ENCODE measurements at places on chromosomes 12 and 14.

DNA sequence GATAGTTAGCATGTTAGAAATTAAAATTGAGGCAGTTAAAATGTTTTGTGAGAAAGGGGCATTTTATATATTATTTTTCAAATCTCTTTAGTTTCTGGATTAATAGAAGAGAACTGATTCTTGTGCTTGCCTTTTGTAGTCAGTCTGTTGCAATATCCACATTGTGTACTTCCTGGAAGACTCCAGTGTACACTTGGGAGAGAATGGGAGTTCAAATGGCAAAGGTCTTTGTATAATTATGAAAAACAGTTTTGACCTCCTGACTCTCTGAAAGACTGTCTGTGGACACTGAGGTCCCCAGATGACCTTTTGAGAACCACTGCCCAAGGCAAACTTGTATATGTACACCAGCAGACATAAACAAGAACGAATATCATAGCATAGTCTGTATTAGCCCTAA is 12.1 kb downstream of the E2F7 start:
- no peak for DNase-seq

DNA sequence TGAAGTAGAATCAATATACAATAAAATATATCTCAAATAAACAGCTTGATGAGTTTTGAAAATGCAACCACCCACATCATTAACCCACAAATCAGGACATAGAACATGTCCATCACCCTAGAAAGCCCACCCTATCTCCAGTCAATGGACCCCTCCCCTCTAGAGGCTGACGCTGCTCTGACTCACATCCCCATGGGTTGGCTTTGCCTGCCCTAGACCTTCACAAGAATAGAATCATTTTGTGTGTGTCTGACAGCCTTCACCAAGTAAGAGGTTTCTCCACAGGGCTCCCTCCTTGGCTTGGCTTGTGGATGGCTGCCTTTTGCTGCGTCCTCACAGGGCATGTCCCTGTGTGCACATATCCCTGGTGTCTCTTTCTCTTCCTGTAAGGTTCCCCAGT is 250.2 kb upstream of the RTL1 start:
- DNase-seq, result no peak

DNA sequence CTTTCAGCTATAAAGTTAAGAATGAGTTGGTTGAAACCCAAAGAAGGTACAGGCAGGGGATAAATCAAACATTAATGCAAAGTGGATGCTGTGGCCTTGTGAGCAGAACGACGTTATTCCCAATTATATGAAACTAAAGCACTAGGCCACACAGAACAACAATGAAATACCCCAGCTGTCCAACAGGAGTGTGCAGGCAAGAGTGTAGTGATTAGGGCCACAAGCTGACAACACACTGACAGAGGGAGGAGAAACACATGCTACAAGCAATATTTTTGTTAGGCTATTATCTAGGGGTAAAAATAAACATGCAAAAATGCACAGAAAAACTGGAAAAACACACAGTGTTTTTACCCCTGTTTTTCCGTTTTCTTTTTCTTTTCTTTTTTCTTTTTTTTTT is 15.0 kb downstream of the MAP3K9 start:
- DNase-seq, result no peak

- DNase-seq, result no peak
Measured at GRCh38 chr12:64054079-64054520, 168.0 kb downstream of the KICS2 start.

DNA sequence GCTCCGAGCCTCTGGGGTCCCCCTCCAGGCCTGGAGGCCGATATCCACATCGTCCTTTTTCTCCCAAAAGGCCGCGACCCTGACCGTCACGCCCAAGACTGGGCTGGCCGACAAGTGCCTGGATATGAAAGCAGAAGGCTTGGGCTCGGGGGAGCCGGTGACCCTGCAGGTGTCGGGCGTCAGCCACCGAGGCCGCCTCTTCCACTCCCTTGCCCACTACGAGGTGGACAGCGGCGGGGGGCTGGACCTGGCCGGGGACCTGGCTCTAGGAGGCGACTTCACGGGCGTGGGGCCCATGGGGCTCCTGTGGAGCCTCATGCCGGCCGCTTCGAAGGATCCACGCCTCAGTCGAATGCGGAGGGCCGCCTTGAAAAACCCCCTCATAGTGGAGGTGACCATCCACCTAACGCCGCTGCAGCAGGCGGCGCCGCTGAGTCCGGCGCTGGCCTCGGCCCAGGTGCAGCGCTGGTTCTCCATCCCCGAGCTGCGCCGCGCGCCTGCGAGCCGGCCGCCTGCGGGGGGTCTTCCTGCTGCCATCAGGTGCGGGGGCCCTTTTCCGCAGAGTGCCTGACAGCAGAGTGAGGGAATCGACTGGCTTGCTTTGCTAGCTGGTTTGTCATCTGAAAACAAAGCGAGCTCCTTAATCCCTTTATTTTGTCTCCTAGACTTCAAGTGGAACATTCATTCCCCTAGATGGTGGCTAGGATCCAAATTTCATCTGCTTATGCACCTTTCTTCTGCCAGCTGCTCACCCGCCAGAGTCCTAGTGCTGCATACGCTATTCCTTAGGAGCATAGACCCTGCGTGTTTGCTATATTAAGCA is 10.6 kb upstream of the DNAL1 start:
- peak; percentile 6 for DNase-seq

DNA sequence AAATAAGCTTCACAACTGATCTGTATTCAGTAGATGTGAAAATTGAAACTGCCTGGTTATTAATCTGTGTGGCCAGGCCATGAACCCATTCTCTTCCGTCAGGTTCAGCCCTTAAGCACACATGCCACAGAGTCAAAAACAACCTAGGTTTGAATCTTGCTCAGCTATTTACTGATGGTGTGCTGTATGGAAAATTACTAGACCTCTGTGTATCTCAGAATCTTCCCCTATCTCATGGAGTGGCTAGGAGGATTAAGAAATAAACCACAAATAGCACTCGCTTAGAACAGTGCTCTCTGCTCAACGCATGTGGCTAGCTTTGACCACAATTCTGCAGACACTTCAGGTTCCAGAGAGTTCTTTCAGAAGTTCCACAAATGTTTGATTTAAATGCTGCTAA is 240.7 kb upstream of the PLEKHG7 start:
- DNase-seq, result no peak

GRCh38 chr12:50099302-50100008 is 4.4 kb upstream of the GPD1 start:
- peak; percentile 48 for DNase-seq

DNA sequence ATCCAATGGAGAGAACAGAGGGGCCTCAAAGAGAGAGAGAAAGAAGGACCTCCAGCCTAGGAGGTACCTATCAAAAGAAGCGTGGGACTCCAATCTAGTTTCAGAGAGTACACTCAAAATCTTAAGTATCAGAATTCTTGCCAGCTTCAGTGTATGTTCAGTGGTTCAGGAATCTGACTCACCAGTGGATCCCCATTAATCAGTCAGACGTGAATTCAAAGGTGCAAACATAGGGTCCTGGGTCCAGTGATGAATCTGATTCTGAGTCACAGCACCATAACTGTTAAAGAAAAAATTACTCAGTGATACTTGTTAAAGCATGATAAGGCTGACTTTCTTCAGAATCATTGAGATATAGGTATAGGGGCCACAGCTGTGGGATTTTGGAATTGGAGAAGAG is 33.2 kb downstream of the ETNK1 start:
- DNase-seq, result peak; percentile 99

- peak; percentile 64 for DNase-seq
Measured at GRCh38 chr14:63174760-63175191, 29.5 kb upstream of the RHOJ start.

- no peak for DNase-seq
Measured at GRCh38 chr12:70364695-70365397, 1.2 kb upstream of the KCNMB4 start.

- DNase-seq, result no peak
Measured at GRCh38 chr14:96803958-96804357, 6.8 kb downstream of the VRK1 start.

DNA sequence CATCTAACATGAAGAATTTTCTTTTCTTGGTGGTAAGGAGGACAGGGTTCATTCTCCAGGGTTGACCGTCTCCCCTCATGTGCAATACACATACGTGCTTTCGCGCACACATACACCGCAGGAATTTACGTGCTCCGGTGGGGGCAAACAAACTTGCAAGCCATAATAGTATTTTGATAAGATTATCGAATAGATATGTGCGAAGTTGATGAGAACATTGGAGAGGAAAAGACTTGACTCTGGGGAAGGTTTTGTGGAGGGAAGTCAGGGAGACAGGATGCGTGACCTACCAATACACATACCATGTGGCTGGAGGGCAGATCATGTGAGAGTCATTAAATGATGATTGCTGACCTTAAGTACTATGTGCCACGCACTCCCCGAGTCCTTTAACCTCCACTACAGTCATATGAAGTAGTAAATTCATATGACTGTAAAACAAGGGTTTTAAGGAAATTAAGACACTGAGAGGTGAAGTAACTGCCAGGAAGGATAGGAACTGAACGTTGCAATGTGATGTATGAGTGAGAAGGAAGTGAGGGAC is 921 bp downstream of the RAD51B start:
- DNase-seq, result peak; percentile 36

GRCh38 chr12:5554711-5555110 is 122.8 kb downstream of the NTF3 start:
- no peak for DNase-seq

- DNase-seq, result no peak
Measured at GRCh38 chr14:52690983-52691760, 4.2 kb downstream of the ERO1A start.

DNA sequence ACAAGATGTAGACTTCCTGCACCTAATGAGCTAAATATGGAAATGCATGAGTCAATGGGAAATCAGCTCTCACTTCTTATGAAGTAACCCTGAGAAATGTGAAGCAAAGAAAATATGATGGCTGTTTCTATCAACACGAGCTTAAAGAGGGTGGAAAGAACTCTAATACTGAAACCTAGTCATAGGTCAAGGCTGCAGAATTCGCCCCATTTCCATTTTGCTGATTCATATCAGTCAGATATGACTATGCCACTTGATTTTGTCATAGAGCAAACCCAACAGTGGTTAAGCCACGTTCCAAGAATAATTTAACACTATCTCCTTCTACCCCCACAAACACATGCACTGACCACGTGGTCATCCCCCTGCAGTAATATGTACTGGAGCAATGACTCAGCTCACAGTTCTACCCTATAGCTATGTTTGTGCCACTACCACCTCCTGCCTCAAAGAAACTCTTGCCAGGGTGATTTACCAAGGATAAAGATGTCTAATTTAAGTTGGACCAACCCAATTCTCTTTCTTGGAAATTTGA is 157.5 kb downstream of the TMTC3 start:
- peak; percentile 100 for DNase-seq

DNA sequence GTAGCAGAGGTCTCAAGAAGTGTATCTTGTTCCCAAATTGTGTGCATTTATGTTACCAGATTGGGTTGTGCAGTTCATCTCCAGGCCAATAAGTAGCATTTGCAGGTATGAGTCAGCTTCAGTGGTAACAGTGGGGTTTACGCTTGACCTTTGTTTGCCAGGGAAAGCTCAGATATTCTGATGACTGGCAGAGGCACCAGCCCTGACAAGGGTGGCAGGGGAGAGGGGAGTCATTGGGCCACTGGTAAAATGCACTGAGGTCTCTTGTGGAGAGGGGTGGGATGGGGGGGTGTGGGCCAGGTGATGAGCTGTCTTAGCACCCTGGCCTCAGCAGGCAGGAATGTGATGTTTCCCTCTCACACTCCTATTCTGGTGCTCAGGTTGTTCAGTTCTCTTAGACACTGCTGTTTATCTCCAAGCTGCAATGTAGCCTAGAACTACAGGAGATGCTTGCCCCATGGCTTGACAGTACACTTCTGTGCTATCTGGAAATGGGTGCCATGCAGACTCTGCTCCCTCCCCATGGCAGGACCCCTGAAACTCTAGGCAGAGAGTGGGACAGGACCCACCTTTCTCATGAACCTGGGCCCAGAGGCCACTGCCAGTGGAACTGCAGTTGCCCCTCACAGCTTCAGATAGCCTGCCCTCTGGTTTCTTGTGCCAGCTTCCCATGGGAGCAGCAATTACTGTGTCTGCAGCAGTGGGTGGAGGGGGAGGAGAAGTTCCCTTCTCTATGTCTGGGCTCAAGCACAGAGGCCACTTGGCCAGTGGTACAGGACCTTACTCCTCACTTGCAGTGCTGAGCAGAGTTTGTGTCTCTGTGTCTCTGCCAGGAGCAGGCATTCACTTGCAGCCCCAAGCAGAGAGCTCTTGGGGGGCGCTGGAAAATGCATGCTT is 31.9 kb downstream of the USP15 start:
- DNase-seq, result peak; percentile 55

DNA sequence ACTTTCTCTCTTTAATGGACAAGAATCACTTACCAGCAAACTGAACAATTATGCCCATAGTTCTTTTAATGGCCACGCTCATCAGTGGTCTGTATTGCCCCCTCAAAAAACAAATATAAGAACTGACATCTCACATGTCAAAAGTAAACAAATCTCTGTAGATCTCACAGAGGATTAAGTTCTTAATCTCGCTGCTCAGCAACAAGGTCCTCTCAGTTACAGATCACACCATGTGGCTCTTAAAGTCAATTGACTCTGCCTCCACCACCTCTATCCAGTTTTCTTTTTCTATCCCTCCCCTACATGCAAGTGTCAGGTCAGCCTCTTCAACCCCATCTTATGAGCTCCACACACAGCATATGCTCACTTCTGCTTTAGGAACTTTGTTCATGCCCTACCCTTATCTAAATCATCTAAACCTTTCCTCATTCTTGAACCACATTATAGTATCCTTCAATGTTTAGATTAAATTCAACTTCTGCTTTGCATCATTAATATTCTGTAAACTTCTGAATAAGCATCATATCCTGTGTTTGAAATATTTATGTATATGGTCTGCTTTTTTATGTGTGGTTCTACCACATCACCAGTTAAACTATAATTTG is 7.2 kb downstream of the ADAM20 start:
- DNase-seq, result no peak

- no peak for DNase-seq
Measured at GRCh38 chr14:22448035-22448904, 140.8 kb downstream of the DAD1 start.

DNA sequence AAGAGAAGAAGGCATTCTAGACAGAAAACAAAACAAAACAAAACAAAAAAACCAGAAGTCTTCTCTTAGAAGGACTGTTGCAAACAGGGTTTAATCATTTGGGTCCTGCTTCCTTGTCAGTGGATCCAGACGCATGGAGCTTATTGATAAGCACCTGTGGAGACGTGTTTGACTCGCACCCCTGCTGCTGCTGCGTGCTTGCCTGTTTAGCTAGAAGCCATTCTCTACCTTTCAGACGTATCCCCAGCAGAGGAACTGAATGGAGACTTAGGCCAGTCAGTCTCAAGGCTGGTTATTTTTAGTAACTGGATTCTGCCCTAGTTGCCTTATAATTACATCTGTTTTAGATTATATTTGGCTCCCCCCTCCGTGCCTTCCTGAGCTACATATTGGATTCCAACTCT is 186.1 kb upstream of the EEA1 start:
- DNase-seq, result no peak

GRCh38 chr12:57560516-57560915 is 10.7 kb downstream of the KIF5A start:
- DNase-seq, result no peak

DNA sequence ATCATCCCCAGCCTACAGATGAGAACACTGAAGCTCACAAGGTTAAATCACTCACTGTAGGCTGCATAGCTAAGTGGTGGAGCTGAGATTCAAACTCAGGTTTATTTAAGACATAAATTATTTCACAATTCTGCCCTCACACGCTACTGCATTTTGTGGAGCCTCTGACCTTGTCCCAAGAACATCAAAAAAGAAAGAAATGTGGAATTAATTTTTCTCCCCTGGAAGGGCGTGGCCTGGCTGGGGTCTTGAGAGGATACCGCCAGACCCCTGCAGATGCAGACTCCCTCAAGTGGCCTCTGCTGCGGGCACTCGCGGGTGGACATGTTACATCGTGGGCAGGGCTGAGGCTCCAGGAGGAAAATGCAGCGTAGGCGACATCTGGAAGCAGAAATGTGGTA is 40.6 kb downstream of the LTBP2 start:
- DNase-seq, result peak; percentile 63

All from bronchial epithelial cell (primary cell).